DMS79 (cell line): ENCODE measurements at places on chromosomes 5 and 9.

GRCh38 chr5:145408048-145408341 is 427.1 kb downstream of the PRELID2 start:
- DNase-seq = no peak

DNA sequence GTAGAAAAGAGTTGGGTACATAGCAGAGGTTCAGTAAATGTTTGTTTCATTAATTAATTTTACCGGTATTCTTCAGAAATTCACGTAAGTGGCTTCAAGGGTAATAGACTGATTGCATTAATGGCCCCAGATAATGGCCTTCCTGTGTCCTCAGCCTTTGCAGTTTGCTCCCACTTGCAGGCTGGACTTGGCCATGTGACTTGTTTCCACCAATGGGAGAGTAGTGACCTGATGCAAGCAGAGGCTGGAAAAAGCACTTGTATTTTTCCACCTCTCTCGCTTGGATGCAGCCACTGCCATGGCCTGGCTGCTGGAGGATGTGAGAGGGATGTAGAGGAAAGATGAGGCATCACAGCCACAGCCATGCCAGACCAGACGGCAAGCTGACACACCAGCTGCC is 480.9 kb downstream of the CDK5RAP2 start:
- no peak for DNase-seq

DNA sequence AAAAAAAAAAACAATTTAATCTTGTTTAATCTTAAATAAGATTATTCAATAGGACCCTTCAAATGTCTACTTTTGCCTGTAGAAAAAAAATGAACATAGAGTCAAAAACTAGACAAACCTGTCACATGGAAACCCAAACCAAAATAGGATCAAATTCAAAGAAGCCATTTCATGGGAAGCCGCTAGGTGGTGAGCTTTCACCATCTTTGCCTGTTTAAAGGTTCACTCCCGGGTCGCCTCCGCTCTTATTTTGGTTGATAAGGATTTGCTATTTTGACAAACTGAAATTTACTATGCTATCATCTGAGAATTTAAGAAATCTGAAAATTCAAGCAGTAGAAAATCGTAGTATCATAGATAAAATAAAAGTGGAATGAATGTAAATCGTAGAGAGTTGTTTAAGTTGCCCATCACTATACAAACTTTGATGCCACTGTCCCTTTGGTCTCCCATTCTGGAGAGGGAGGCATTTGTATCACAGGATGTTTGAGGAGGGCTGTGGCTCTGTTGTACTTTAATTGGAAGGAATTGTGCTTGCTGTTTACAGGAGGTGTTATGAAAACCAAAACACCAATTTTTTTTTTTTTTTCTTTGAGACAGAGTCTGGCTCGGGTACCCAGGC is 43.5 kb upstream of the DNAH5 start:
- peak; percentile 11 for DNase-seq

- DNase-seq = no peak
These were observed 59.9 kb upstream of the ZNF354A start for GRCh38 chr5:178790371-178790770.

DNA sequence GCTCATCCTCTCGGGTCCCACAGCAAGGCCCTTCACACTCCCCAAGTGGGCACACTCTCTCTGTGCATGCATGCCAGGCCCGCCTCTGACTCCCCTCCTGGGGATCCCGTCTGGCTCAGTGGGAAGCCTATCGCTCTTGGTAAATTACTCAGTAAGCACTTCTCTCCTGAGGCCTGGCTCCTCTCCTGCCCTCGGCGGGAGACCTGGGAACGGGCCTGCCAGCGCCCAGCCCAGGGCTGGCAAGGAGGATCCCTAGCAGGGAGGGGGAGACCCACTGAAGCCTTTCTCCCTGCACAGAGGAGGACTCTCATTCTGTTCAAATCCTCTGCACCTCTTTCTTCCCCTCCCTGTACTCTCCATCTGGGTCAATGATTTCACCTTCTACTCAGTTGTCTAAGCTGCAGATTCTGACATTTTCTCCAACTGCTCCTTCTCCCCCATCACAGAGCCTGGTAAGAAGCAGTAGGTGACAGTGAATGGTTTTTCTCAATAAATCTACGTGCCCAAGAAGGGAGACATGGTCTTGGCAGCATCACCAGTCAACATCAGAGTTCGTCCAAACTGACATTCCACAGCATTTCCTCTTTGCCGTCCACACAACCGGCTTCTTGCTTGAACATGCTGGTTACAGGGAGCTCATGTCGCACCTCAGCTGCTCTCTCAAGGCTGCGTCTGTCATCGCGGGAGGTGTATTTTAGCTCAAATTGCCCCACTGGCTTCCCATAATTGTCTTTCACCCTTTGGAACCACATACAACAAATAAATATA is 81.9 kb downstream of the GPR21 start:
- DNase-seq = no peak

DNA sequence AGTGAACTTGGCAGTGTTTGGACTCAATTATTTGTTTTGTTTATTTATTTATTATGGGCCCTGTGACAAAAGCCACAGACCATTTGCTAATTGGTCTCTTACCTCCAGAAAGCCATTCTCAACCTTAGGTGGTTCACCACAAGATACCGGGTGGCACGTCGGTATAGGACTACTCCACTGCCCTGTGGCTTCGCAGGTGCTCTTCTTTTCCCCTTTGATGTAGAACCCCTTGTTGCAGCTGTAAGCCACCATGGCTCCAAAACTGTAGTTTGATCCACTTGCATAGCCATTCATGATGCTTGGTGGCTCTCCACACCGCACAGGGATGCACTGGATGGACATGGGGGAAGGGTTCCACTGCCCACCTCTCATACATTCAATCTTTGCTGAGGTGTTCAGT is 73.3 kb upstream of the TXNDC8 start:
- DNase-seq = no peak

- no peak for DNase-seq
These were observed 502.0 kb downstream of the BNC2 start for GRCh38 chr9:16368237-16369087.

- peak; percentile 48 for DNase-seq
These were observed 33.6 kb upstream of the SLC36A1 start for GRCh38 chr5:151413800-151414199.

DNA sequence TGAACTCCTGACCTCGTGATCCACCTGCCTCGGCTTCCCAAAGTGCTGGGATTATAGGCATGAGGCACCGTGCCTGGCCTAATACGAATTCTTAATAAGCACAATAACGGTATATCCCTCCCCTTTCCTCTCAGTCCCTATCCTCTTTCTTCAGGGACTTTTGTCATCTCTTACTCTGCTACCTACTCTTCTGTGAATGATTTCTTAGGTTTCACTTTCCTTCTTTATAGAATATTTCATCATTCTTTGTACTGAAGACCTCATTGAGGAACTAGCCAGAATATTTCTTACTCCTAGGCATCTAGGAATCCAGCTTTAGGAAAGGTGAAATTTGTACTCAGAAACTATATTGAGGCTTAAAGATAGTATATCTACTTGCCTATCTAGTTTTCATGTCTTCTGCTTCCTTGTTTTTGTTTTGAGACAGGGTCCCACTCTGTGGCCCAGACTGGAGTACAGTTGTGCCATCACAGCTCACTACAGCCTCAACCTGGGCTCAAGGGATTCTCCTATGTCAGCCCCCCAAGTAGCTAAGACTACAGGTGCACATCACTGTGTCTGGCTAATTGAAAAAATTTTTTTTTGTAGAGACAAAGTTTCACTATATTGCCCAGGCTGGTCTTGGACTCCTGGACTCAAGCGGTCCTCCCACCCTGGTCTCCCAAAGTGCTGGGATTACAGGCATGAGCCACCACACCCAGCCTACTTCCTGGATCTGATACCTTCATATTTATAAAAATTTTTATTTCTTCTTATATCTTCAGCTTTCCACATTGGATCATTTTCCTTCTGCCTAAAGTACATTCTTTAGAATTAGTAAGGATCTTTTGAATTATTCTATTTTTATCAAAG is 69.7 kb downstream of the GPBP1 start:
- DNase-seq = no peak

DNA sequence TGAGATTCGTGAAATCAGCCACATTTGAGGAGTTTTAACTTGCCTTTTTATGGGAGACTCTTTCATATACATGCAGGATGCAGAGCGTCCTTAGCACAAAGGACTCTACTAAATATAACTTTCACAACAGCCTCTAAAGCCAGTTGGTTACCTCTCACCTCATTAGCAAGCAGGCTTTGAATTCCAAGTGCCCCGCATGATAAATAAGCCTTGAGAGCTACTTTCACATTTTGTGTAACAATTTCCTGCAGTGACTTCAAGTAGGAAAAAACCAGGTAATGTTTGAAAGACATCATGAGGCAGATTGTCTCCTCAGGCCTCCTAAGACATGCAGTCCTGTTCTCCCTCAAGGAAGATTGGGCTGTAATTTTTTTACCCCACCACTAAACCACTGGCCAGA is 50.5 kb downstream of the RALGPS1 start:
- DNase-seq = no peak

GRCh38 chr9:94944626-94945025 is 218.1 kb downstream of the AOPEP start:
- no peak for DNase-seq

DNA sequence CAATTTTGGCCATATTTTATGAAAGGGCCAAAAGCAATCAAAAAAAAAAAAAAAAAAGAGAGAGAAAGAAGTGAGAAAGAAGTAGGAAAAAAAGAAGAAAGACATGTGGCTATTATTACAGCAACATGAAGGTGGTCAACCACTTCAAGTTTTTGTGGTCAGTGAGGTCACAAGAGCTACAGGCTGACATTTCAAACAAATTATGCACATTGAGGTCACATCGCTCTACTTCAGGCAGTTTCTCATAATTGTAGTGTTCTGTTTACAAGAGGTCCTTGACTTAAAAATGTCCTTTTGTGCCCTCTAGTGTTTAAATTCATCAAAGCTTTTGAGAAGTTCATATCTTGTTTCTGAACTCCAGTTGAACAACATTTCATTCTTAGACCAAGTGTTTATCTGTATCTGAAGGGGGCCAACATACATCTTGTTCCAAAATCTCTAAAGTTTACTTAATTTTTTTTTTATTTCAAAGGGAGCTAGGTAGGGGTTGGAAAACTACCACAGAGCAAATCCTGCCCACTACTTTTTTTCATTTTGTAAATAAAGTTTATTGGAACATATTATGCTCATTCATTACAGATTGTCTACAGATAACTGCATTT is 513.1 kb downstream of the PDE4D start:
- DNase-seq = peak; percentile 16

DNA sequence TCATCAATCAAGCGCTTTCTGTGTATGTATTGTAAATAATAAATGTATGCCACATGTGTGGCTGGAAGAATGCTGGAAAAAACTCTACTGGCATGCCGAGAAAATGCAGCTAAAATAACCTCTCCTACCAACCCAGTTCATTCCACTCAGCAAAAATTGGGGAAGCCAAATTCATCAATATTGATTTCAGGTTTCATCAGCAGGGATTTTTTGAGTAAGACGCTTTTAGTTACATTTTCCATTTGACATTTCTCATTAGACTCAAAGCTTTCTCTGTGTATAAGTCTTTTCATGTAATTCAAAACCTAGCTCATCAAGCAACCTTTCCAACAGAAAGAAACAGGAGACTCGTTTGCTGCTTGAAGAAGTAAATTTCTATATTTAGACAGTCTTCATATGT is 338.1 kb downstream of the DMRT2 start:
- no peak for DNase-seq

- no peak for DNase-seq
These were observed 75.7 kb upstream of the SMIM23 start for GRCh38 chr5:171709930-171710329.

DNA sequence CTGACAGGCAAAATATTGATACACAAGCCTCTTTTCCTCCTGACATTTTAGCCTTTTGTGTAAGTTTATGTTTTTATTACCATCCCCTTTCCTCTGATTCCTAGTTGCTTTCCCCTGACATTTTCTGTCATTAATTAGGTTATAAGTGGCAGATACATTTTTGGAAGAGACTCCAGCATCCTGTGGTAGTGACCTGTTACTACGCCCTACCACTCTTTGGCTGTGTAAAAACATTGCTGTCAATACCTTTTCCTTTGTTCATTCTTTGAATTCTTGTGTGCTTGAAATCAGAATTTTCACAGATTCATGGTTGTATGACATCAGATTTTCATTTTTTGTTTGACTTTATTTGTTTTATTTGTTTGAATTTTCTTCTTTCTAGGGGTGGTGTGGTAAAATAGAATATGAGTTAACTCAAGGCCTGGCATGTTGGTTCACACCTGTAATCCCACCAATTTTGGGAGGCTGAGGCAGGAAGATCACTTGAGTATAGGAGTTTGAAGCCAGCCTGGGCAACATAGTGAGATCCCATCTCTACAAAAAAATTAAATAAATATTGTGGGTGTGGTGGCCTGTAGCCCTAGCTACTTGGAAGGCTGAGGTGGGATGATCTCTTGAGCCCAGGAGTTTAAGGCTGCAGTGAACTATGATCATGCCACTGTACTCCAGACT is 43.4 kb downstream of the UBE2R2 start:
- no peak for DNase-seq

DNA sequence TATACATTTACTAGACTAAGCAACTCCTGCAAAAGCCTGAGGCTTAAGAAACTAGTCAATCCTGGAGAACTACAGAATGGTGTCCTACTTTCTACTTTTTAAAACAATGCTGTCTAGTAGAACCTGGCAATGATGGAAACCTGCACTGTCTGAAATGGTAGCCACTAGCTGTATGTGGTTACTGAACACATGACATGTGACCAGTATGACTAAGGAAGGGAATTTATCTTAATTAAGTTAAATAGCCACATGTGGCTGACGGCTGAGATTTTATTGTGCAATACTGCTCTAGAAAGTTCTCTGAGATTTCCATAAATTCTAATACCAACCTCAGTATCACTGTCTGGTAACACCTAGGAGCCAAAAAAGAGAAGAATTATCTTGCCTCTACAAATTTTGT is 44.9 kb upstream of the RAPGEF6 start:
- DNase-seq = no peak

- no peak for DNase-seq
These were observed 116.7 kb upstream of the RETREG1 start for GRCh38 chr5:16733331-16734006.

DNA sequence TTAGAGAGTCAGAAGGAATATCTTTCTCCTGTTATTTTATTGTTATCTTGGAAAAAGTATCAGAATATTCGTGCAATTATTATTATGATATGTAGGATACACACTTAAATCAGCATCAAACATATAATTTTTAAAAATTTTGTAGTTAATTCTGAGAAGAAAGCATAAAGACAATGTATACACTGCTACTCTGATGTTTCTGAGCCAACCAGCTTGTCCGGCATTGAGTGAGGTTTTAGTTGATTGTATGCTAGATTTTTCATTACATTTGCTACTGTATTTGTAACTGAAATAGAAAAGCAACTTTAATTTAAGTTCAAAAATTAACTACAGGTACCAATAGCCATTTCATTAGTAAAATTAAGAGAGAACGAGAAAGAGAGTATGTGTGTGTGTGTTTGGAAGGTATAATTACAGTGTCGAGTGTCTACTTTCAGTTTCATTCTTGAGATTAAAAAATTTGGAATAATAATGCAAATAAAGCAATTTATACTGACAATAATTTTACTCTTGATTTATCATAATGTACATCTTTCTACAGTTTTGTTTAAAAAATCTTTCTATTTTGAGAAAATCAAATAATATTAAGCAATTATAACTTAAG is 160.4 kb upstream of the CDH12 start:
- no peak for DNase-seq
